ENCODE measurements at places on chromosomes 6 and 20. TPM values are rescaled to one million over a fixed set of nuclear protein-coding genes. Genes with fewer than 3 reads are reported as not detected.

DNA sequence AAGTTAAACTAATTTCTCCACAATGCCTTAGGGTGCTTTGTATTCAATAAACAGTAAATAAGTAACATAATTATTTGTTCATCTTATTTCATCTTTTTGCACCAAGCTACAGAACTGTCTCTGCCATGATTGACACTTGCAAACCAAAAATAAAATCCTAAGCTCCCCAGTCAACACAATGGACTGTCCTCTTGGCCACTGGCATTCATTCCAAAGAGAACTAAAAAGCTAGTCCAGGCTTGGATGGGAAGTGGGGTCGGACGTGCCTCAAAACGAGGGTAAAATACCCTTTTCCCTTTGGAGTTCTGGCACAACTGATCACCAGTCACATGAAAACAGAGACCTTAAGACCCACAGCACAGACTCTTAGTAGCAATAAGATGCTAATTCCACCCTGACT lies 66.4 kb upstream of the THBS2 start:
- no peaks in the 10 kb centered on the region for H3K36me3 ChIP-seq
- peak; percentile 37 for DNase-seq
- H3K4me3 ChIP-seq: no peak overlapping the region
- no peaks in the 10 kb centered on the region for H3K4me1 ChIP-seq

DNA sequence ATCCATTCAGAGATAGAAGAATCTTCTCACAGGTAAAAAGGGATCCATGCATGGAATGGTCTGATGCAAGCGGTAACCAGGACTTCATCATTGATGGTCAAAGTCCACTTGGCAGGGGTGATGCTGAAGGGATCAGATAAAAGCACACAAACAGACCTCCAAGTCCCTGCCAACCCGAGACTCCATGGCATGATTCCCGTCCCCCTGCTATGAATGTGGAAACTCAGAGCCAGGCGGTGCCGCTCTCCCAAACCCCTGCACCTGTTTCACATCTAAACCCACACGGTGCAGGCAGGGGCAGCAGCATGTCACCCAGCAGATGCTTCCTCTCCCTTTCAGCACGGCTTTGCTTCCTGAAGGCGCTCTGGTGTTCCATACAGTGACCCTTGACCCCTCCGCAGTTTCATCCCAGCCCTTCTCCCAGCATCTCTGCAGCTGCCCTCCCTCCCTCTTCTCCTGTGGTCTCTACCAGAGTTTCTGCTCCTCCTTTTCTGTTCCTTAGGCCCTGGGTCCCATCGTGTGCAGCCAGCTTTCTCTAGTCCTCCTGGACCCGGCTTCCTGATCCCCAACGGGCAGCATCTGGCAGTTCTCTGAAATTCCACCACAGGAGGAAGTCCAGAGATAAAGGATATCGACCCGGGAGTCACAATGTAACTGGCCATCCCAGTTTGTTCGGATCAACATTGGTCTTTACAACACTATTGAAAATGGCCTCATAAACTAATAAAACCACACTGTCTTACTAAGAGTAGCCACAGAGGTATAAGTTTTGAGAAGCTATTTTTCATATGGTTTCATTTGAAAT lies 235.0 kb downstream of the TTLL2 start:
- no peak overlapping the region for H3K27ac ChIP-seq
- H3K27me3 ChIP-seq: no peaks in the 10 kb centered on the region
- H3K4me3 ChIP-seq: no peak overlapping the region
- no peaks in the 10 kb centered on the region for H3K36me3 ChIP-seq

DNA sequence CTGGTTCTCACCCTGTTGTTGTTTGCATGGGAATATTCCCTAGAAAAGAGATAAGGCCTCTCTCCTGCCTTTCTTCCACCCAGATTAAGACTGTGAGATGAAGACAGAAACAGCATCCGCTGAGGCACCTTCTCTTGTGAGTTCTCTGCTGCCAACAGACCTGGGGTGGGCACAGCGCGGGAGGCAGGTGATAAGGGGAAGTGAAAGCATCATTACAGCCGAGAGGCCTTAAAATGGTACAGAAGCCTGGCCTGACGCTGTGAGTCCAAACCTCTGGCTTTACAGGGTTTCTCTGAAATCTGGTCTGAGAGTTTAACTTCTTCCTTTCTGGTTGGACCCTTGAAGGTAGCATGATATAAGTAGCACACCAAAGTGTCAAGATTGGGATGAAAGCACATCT lies 21.0 kb upstream of the IYD start:
- H3K4me3 ChIP-seq: no peak overlapping the region
- DNase-seq: no peak
- H3K36me3 ChIP-seq: no peaks in the 10 kb centered on the region

DNA sequence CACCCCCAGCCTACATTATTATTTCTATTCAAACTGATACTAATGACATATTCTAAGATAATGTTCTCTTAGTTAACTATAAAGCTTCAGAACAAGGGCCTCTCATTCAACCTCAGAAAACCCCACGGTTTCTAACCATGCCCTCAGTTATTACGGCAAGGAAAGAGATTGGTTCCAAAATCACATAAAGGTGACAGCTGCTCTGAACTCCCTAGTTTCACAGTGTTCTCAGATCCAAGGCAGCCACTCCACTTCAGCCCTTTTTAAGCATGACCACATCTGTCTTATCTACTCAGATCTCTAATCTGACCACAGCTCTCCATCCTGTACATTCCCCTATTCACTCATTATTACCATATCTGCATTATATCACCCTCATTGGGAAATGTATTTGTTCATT lies 98.8 kb upstream of the CEP85L start:
- H3K4me1 ChIP-seq: peaks cover 9% of the 10 kb centered on the region
- H3K27ac ChIP-seq: no peak overlapping the region
- H3K4me3 ChIP-seq: no peak overlapping the region

GRCh38 chr6:24667378-24667803 lies 514 bp downstream of the ACOT13 start:
- H3K36me3 ChIP-seq: peaks cover 11% of the 10 kb centered on the region
- H3K27me3 ChIP-seq: no peaks in the 10 kb centered on the region
- no peak for DNase-seq

GRCh38 chr20:47011984-47012383 lies 117.3 kb downstream of the EYA2 start:
- H3K4me1 ChIP-seq: no peaks in the 10 kb centered on the region
- H3K27ac ChIP-seq: no peak overlapping the region
- H3K27me3 ChIP-seq: peaks cover 10% of the 10 kb centered on the region
- DNase-seq: no peak
- no peak overlapping the region for H3K4me3 ChIP-seq

DNA sequence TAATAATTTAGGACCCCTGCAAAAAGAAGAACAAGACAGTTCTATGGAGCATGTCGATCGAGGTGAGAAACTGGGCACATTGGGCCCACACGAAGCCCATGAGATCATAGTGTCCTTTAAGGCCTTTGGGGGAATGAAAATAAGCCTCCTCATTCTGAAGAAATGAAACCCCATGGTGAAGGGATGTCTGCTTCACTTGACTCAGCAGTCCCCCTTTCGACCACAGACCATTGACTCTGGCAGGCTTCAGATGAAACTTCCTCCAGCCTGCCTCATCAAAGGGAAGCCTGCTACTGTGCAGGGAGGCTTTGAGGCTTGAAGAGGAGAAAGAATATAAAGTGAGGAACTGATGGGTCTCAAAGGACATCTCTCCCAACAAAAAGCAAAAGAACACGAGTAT lies 144.2 kb upstream of the FBXL4 start:
- no peaks in the 10 kb centered on the region for H3K27me3 ChIP-seq
- no peaks in the 10 kb centered on the region for H3K36me3 ChIP-seq
- DNase-seq: no peak

- no peaks in the 10 kb centered on the region for H3K4me1 ChIP-seq
- no peaks in the 10 kb centered on the region for H3K27me3 ChIP-seq
- H3K4me3 ChIP-seq: no peak overlapping the region
- no peak overlapping the region for H3K27ac ChIP-seq
- no peaks in the 10 kb centered on the region for H3K36me3 ChIP-seq
Observed at GRCh38 chr6:128230267-128230989, 290.0 kb downstream of the PTPRK start.

DNA sequence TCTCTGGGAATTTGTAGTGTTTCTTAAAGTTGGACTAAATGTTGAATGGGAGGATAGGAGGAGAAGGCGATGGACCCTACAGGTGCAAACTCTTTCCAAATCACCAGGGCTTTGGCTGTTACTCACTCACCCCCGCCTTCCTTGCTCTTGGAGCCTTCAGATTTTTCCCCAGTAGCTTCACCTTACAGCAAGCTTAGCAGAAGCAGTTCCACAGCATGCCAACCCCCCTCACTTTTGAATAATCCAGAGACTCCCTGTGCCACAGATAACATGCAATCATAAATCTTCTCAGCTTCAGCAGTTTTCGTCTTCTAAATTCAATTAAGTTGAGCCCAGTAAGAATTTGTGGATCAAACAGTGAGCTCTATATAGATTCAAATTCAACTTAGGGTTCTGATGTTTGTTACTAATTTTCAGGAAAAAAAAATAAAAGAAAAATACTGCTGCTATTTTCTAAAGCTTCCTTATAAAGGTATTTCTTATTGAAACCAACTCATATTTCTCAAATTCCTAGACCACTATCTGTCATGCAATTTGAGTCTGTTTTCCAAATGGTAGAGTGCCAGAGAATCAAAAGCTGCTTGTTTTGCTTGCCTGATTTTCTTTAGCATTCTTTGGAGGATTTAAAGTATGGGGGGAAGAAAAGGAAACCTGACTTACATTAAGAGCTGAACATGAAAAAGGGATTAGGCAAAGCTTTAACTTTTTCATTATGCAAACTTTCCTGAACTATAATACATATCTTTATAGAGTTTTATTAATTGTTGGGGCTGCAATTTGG lies 166.4 kb downstream of the EYA4 start:
- no peak overlapping the region for H3K4me3 ChIP-seq
- no peaks in the 10 kb centered on the region for H3K36me3 ChIP-seq
- H3K27me3 ChIP-seq: no peaks in the 10 kb centered on the region
- DNase-seq: no peak
- no peaks in the 10 kb centered on the region for H3K4me1 ChIP-seq
- no peak overlapping the region for H3K27ac ChIP-seq

GRCh38 chr6:72740135-72740534 lies 118.3 kb downstream of the KCNQ5 start:
- no peaks in the 10 kb centered on the region for H3K4me1 ChIP-seq
- H3K4me3 ChIP-seq: no peak overlapping the region
- no peaks in the 10 kb centered on the region for H3K36me3 ChIP-seq
- H3K27ac ChIP-seq: no peak overlapping the region
- no peaks in the 10 kb centered on the region for H3K27me3 ChIP-seq

- no peak overlapping the region for H3K4me3 ChIP-seq
- H3K4me1 ChIP-seq: no peaks in the 10 kb centered on the region
- H3K36me3 ChIP-seq: no peaks in the 10 kb centered on the region
- DNase-seq: no peak
- H3K27ac ChIP-seq: no peak overlapping the region
Observed at GRCh38 chr6:45184937-45185336, 143.2 kb upstream of the RUNX2 start.

- H3K27ac ChIP-seq: no peak overlapping the region
- H3K36me3 ChIP-seq: no peaks in the 10 kb centered on the region
- no peak overlapping the region for H3K4me3 ChIP-seq
Observed at GRCh38 chr20:16025084-16025483, 548.2 kb downstream of the KIF16B start.

- H3K4me3 ChIP-seq: peak overlapping the region; percentile 67
- H3K27ac ChIP-seq: peak overlapping the region; percentile 50
- no peaks in the 10 kb centered on the region for H3K36me3 ChIP-seq
- DNase-seq: peak; percentile 37
Observed at GRCh38 chr20:63519668-63520503, 679 bp upstream of the PPDPF start.

DNA sequence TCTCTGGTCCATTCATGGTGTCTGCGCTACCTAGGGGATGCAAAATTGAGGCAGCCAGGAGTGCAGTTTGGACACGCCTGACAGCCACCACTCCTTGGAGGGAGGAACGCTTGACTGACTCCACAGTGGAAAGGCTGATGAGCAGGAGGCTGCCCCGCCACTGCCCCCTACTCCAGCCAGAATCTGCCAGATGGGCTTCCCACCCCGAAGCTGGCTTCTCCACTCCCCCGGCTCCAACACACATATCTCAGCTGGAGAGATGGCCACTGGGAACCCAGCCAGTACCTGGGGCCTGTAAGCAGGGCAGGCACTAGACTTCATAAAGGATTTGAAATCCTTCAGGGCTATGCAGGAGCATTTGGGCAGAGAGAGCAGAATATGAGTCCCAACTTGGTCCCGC lies 51.4 kb upstream of the BLCAP start:
- no peak overlapping the region for H3K4me3 ChIP-seq
- DNase-seq: no peak
- no peaks in the 10 kb centered on the region for H3K4me1 ChIP-seq
- no peaks in the 10 kb centered on the region for H3K36me3 ChIP-seq

DNA sequence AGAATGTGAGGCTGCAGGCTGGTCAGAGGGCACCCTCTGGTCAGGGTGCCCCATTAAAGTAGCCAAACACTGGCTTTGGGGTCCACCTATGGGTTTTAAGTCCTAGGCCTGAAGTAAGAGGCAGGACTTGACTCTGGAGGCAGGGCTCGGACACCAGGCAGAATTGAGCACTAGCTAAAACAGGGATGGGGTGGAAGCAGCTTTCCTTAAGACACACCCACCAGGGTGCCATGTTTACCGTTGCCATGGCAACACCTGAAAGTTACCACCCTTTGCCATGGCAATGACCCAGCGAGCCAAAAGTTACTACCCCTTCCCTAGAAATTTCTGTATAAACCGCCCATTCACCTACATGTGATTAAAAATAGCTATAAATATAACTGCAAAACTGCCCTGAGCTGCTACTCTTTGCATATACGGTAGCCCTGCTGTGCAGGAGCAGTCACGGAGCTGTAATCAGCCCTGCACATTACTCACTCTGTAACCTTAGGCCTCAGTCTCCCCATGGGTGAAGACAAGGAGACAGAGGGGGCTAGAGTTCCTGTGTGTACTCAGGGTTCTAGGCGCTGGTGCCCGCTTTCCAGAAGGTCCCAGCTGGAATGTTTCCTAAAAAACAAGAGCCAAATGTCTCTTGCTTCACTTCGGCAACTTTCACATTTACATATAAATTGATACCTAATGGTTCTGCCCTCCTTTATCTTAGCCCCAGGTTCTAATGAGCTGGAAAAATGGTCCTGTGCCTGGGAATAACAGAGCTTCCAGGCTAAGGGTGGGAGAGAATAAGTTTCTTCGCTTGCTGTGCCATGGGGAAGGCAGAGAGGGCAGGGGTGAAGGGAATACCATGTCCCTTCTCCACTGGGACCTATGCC lies 27.2 kb upstream of the SRSF6 start:
- no peaks in the 10 kb centered on the region for H3K36me3 ChIP-seq
- H3K27me3 ChIP-seq: no peaks in the 10 kb centered on the region
- H3K27ac ChIP-seq: no peak overlapping the region
- H3K4me3 ChIP-seq: no peak overlapping the region
- no peaks in the 10 kb centered on the region for H3K4me1 ChIP-seq

GRCh38 chr20:33568868-33569801 lies 79.2 kb downstream of the CBFA2T2 start:
- no peaks in the 10 kb centered on the region for H3K36me3 ChIP-seq
- H3K27me3 ChIP-seq: no peaks in the 10 kb centered on the region
- H3K27ac ChIP-seq: no peak overlapping the region
- no peak for DNase-seq
- H3K4me3 ChIP-seq: no peak overlapping the region
- H3K4me1 ChIP-seq: no peaks in the 10 kb centered on the region

The TRIM40 gene
- not detected for total RNA-seq

The KCNK17 gene
- not detected for total RNA-seq

The TRIM10 gene
- total RNA-seq: not detected

The BPIFB1 gene
- total RNA-seq: not detected

The MOG gene
- not detected for total RNA-seq

The SLC32A1 gene
- not detected for total RNA-seq

The MYLK4 gene
- total RNA-seq: 0.23 TPM

The NNAT gene
- total RNA-seq: 3.1 TPM

The IER3 gene
- 216 TPM for total RNA-seq

The TGM3 gene
- not detected for total RNA-seq
